ENCODE measurements at places on chromosomes 12 and 14. TPM values are rescaled to one million over a fixed set of nuclear protein-coding genes. Genes with fewer than 3 reads are reported as not detected.

Gene PPP4R4
- 9.5 TPM for total RNA-seq

GRCh38 chr14:52112336-52113018 lies 43.6 kb upstream of the NID2 start:
- no peak for DNase-seq

Gene SLC4A8
- total RNA-seq: 1.9 TPM

Gene KRT78
- total RNA-seq: not detected

Data from activated T-cell treated with anti-CD3 and anti-CD28 coated beads, Interleukin-2, amount 50 U/mL, for 72 hours (primary cell).